H9 (cell line): ENCODE measurements at places on chromosomes 6 and 20. TPM values are rescaled to one million over a fixed set of nuclear protein-coding genes. Genes with fewer than 3 reads are reported as not detected.

Gene SLC32A1
- 0.24 and 0.33 TPM in 2 replicates for total RNA-seq

Gene ZNF165
- total RNA-seq, result 5.8 and 6.3 TPM in 2 replicates

Gene EYS
- 0.11 TPM in 1 of 2 replicates, not detected in the other for total RNA-seq

Gene DEF6
- total RNA-seq, result 5.4 and 5.6 TPM in 2 replicates

DNA sequence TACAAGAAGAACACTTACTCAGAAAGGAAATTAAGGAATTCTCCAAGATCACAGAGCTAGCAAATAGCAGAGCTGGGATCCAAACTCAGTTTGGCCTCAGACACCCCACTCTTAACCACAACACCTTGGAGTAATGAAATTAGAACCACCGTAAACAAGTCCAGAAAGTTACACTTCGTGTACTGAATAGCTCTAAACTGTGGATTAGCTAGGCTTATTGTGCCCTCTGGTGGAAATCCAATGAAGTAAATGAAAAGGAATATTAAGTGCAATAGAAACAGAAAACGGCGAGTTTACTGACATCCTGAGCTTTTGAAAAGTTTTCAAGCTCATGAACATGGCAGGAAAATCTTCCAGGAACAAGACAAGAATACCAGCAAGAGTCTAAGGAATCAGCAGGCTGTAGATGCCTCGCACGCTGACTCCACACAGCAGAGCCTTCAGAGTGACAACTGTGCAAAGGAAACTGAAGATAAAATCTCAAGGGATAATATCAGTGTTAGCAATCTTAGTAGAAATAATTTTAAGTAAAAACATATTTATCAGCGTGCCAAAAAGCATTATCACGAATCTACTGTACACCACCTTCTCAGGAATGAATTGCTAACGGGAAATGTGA is 34.6 kb downstream of the FBXO5 start:
- DNase-seq, result no peak

- DNase-seq, result no peak
Measured at GRCh38 chr6:168007592-168008338, 10.3 kb downstream of the KIF25 start.
